ENCODE measurements at places on chromosomes 13 and 19.

- no peak for DNase-seq
These were observed 2812.6 kb downstream of the PCDH9 start for GRCh38 chr13:64417581-64417980.

- no peak for DNase-seq
These were observed 18.5 kb downstream of the AP3D1 start for GRCh38 chr19:2132731-2133490.

DNA sequence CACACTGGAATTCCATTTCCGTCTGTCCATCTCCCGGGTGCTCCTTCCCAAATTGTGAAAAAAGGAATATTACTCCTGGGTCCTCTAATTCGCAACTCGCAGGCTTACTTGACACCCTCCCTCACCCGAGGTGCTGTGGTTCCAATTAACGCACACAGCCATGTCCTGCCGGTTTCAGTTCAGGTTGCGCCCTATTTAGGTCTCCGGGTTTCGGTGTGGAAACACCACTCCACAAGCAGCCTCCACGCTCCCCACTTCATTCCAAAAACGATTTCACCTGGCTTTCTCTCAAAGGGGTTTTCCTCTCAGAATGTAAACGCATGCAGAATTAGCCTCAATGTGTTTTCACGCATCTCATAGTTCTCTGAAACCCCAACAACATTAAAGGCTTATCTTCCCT lies 37.9 kb downstream of the NAXD start:
- DNase-seq: no peak

- no peak for DNase-seq
These were observed 12.8 kb downstream of the IGSF23 start for GRCh38 chr19:44626048-44626624.

GRCh38 chr13:99760456-99760855 lies 211.1 kb downstream of the ZIC5 start:
- DNase-seq: no peak

- DNase-seq: no peak
These were observed 19.5 kb upstream of the SLC39A3 start for GRCh38 chr19:2759362-2759761.

- DNase-seq: no peak
These were observed 682.4 kb downstream of the UQCRFS1 start for GRCh38 chr19:28530406-28531035.

DNA sequence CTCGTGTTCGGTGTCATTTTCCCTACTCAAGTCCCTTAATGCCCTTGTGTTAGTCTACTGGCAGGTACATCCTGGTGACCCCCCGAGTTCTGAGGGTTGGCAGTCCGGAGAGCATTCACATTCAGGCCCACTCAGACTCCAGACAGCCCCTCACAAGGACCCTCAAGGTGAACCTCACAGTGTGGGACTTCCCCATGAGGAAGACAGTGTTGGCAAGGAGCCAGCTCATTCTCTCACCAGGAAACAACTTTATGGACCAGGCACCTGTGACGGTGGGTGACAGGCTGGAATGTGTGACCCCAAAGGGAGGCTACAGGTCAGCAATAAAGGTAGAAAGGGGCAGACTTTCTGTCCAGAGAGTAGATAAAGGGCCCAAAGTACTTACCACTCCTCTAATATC lies 24.5 kb downstream of the RDH8 start:
- DNase-seq: no peak

GRCh38 chr19:30567536-30568232 lies 195.5 kb downstream of the ZNF536 start:
- DNase-seq: no peak

- no peak for DNase-seq
These were observed 4.3 kb downstream of the LGALS14 start for GRCh38 chr19:39708594-39708993.

- DNase-seq: no peak
These were observed 6.6 kb downstream of the AKT2 start for GRCh38 chr19:40278361-40279035.

GRCh38 chr19:2699413-2700140 lies 2.9 kb downstream of the GNG7 start:
- DNase-seq: no peak

GRCh38 chr13:23716401-23716800 lies 146.2 kb downstream of the TNFRSF19 start:
- no peak for DNase-seq

GRCh38 chr19:21749090-21749489 lies 18.3 kb downstream of the ZNF100 start:
- DNase-seq: no peak

DNA sequence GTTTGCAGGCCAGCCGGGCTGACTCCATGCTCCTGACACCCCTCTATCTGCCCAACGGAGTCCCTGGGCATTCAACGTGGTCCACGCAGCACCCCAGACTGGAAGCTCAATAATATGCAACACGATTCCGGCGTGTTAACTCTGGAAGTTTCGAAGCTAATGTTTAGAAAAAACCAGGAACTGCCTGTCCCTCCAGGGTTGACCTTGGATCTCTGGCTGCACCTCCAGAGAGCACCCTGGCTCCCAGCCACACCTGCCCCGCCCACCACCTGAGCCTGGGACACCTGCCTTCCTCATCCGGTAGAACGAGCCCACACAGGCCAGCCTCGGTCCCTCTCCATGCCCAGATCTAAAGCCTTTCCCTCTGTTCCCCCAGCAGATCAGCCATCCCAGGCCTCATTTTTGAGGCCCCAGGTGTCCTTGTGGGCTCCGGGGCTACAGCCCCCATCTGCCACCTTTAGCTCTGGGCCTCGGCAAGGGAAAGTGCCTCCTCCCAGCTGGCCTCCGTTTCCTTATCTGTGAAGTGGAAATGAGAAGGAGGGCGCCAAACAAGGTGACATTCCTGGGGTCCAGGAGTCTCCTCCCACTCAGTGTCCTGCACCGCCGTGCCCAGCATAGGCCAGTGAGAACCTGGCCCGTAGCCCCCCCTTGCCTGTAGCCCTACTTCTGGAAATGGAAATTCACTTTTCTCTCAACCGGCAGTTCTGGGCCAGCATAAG lies 38.7 kb downstream of the KLF2 start:
- no peak for DNase-seq

DNA sequence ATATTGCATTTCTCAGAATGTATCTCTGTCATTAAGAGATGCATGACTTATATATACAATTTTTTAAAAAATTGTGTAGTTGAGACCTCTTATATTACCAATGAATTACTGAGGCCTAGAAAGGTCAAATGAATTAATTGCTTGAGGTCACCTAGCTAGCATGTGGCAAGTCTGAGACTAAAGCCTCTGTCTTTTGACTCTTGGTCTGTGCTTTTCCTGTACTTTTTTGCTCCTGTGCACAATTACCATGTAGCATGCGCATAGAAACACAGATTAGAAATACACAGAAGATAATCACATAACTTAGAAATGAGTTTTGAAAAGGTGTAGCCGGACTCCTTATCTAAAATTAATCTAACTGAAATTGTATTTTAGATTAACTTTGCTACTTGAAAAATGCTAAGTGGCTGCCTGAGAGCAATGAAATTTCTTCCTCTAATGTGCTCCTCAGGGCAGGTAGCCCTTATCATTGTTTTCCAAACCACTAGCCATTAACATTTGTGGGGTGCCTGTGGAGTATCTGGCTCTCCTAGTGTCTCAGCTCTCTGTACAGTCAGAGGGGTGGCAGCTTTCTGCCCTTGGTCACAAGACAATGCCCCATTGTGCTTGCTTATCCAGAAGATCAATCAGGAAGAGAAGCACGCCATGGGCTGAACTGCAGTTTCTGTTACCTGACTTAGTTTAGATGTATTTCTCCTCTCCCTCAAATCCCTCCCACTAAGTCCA lies 119.6 kb downstream of the RFC3 start:
- DNase-seq: no peak

DNA sequence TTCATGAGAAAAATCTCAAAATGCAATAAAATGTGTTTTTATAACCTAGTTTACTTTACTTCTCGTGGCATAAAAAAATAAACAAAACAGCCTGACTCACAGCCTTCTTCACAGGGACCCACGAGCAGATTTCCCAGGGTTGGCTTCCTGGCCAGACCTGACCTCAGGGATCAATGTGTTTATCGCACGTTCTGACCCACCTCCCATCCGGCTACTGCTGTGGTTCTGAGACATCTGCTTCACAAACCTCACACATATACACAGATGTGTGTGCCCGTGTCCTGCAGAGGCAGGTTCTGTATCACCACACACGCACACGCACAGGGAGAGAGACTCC lies 118.3 kb downstream of the COL4A2 start:
- no peak for DNase-seq

DNA sequence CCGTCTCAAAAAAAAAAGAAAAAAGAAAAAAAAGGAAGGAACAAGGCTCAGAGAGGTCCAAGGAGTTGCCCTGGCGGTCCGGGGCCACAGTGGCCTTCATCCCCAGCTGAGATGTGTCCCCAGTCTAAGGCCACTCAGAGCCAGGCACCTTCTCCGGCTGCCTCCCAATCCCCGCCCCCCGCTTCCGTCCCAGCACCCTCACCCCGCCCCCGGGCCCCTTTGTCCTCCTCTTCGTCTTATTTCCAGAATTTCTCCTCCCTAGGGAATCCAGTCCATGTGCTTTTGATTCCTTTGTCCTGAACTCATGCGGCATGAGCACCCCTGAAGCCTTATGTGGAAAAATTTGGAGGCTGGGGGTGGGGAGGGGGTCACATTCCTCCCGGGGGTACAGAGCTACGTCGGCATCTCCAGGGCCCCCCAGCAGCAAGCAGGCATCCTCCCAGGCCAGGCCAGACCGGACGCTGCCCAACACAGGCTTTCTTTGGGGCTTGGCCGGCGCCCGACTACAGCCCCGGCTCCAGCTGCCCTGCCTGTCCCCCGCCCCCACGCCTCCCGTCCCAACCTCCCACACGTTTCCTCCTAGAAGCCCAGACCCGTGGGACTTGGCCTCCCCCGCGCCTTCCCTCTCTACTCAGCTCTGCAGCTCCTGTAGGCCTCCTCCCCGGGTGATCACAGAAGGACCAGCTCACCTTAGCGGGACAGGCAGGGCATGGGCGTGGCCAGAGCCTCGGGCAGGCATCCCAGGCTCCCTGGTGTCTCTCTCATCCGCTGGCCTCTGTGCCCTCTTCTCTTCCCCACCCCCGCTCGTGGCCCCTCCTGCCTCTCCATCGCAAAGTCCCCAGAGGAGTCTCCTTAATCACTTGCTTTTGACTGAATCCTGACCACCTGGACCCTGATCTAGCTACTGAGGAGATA lies 17.8 kb upstream of the ADGRE5 start:
- DNase-seq: no peak

GRCh38 chr13:94351292-94351990 lies 128.0 kb downstream of the DCT start:
- no peak for DNase-seq

GRCh38 chr13:35916146-35916545 lies 215.0 kb downstream of the DCLK1 start:
- DNase-seq: no peak

GRCh38 chr13:67515895-67516294 lies 285.8 kb upstream of the PCDH9 start:
- no peak for DNase-seq

- DNase-seq: no peak
These were observed 88.0 kb downstream of the SLC10A2 start for GRCh38 chr13:102978168-102978567.

GRCh38 chr13:100594731-100595130 lies 6.1 kb upstream of the GGACT start:
- DNase-seq: no peak

DNA sequence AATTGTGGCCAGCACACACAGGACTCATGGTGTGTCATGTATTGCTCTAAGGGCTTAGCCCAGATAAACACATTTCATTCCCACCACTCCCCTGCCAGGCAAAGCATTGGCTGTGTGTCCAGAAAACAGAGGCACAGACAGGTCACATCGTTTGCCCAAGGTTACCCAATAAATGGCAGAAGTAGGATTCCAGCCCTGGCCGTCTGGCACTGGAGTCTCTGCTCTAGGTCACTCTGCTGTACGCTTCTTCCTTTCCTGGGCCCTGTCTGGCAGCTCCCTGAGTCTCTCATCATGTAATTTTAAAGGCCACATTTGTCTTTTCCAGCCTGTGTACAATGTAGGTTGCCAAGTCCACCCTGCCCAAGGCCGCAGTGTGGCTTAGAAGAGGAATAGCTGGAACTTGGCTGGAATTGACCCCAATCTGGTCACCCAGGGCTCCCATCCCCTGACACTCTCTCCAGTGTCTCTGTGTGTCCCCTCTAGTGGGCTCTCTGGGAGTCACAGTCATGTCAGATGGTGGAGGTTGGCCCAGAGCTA lies 264.5 kb upstream of the TSHZ3 start:
- no peak for DNase-seq

Measured in hippocampal formation (tissue), 2 donors.